ENCODE measurements at places on chromosomes 4 and X.
A peak's percentile ranks its signal among the peaks of the same experiment; 100 is the strongest.

DNA sequence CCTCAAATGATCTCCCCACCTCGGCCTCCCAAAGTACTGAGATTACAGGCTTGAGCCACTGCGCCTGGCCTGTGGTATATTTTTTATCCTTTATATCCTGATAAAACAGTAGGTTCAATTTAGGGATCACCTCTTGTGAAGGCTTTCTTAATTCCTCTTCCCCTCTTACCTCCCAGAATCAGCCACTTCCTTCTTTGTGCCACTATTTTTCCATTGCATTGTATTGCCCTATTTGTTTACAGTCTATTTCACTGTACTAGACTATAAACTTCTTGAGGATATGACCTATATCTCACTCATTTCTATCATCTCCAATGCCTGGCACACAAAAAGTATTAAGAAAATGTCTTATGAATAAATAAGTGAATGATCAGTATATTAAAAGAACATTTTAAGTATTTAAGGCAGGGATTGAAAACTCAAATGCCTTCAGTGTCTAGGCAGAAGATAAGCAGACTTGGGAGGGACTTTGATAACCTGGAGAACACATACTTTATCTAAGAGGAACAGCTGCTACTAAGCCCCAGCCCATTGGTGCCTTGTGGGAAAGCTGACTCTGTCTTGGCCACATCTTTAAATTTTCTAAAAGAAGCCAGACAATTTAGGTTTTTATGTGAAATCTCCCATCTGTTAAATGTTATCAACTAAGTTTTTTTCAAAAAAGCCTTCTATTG, 82.3 kb upstream of the OGT start:
- no peak for DNase-seq
- peaks cover 4% of the 10 kb centered on the region for H3K36me3 ChIP-seq

GRCh38 chr4:86955888-86956451, 21.2 kb downstream of the AFF1 start:
- H3K27ac ChIP-seq, result no peak overlapping the region
- H3K36me3 ChIP-seq, result peaks cover 10% of the 10 kb centered on the region
- no peaks in the 10 kb centered on the region for H3K27me3 ChIP-seq
- H3K4me1 ChIP-seq, result no peaks in the 10 kb centered on the region

GRCh38 chrX:110182362-110182761, 135.5 kb downstream of the AMMECR1 start:
- no peaks in the 10 kb centered on the region for H3K4me1 ChIP-seq
- H3K4me3 ChIP-seq, result no peak overlapping the region
- H3K27ac ChIP-seq, result no peak overlapping the region
- H3K27me3 ChIP-seq, result no peaks in the 10 kb centered on the region
- H3K36me3 ChIP-seq, result no peaks in the 10 kb centered on the region
- no peak for DNase-seq

DNA sequence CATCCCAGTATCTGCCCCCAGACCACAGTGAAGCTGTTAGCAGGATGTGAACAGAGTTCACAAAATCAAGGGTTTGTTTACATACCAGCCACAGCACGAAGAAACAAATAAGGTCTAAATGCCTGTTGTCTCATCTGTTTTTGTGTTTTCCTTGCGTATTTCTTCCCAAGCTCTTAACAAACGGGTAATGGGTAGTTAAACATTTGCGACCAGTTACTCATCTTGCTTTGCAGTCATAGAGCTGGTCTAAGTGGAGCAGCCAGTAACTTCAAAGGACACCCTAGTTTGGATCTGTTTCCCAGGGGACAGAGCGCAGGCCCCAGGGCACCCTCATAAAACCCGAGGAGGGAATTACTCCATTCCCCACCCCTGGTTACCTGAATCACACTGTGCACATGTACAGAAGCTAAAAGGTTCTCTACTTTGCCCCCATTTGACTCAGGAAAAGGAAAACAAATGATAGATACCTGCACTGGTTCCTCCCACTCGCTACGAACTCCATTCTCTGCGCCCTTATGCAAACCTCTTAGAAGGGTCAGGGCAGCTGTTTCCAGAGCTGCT, 68.8 kb downstream of the MAML3 start:
- peak; percentile 67 for DNase-seq
- no peak overlapping the region for H3K4me3 ChIP-seq
- peak overlapping the region; percentile 72 for H3K27ac ChIP-seq
- no peaks in the 10 kb centered on the region for H3K27me3 ChIP-seq
- peaks cover 16% of the 10 kb centered on the region for H3K4me1 ChIP-seq

GRCh38 chrX:142156567-142156966, 48.5 kb downstream of the MAGEC2 start:
- H3K4me3 ChIP-seq, result no peak overlapping the region
- no peaks in the 10 kb centered on the region for H3K36me3 ChIP-seq
- no peak overlapping the region for H3K27ac ChIP-seq
- H3K4me1 ChIP-seq, result no peaks in the 10 kb centered on the region
- no peaks in the 10 kb centered on the region for H3K27me3 ChIP-seq

- H3K27me3 ChIP-seq, result no peaks in the 10 kb centered on the region
- no peak for DNase-seq
- no peak overlapping the region for H3K4me3 ChIP-seq
Observed at GRCh38 chr4:166274136-166274761, 401.2 kb downstream of the TLL1 start.

DNA sequence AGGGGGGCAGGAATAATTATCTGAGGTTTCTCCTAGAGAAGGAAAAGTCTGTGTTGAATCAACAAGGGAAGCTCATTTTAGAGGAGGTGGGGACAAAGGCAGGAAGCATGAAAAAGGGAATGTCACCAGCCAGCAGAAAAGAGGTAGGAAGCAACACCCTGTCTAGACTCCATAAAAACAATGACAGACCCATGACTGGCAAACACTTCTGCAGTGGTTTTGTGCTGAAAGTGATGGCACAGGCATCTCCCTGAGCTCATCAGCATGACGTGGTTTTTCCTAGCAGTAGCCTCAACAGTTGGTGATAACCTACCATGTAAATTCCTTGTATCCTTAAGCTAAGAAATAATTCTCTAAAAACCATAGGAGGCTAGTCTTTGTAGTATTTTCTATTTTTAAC, 110.7 kb upstream of the GALNT7 start:
- H3K4me3 ChIP-seq, result no peak overlapping the region
- no peaks in the 10 kb centered on the region for H3K36me3 ChIP-seq

DNA sequence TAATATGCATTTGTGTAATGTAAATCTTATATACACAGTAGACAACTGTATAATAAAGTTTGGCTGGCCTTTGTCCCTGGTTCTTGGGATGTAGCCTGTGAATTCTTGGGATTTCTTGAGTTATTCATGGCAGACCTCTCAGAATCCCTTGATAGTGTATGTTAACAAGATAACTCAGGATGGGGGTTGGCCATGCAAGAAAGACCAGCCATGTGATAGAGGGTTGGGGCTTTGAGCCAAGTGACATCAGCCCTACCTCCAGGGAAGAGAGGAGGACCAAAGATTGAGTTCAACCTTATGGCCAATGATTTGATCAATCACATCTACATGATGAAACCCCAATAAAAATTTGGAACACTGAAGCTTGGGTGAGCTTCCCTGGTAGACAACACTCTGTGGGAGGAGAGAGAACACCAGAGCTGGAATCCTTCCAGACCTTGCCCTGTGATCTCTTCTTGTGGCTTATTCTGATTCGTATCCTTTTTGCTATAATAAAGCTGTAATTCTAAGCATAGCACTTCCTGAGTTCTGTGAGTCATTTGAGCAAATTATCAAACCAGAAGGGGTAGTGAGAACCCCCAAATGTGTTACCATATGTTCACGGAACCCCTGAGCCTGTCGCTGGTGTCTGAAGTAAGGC, 11.3 kb downstream of the SLC2A9 start:
- H3K4me3 ChIP-seq, result no peak overlapping the region
- no peak for DNase-seq
- no peak overlapping the region for H3K27ac ChIP-seq
- peaks cover 14% of the 10 kb centered on the region for H3K4me1 ChIP-seq
- peaks cover 40% of the 10 kb centered on the region for H3K36me3 ChIP-seq

- no peak overlapping the region for H3K4me3 ChIP-seq
- no peak overlapping the region for H3K27ac ChIP-seq
- peaks cover 23% of the 10 kb centered on the region for H3K36me3 ChIP-seq
- H3K27me3 ChIP-seq, result no peaks in the 10 kb centered on the region
- no peaks in the 10 kb centered on the region for H3K4me1 ChIP-seq
Observed at GRCh38 chr4:186621959-186622553, 66.7 kb upstream of the MTNR1A start.

- no peaks in the 10 kb centered on the region for H3K36me3 ChIP-seq
- H3K27ac ChIP-seq, result no peak overlapping the region
- DNase-seq, result no peak
- no peaks in the 10 kb centered on the region for H3K27me3 ChIP-seq
- H3K4me1 ChIP-seq, result peaks cover 4% of the 10 kb centered on the region
Observed at GRCh38 chrX:6377103-6377764, 148.6 kb upstream of the NLGN4X start.

GRCh38 chr4:106609917-106610316, 241.3 kb upstream of the GIMD1 start:
- no peak overlapping the region for H3K4me3 ChIP-seq
- no peaks in the 10 kb centered on the region for H3K4me1 ChIP-seq
- no peak for DNase-seq

DNA sequence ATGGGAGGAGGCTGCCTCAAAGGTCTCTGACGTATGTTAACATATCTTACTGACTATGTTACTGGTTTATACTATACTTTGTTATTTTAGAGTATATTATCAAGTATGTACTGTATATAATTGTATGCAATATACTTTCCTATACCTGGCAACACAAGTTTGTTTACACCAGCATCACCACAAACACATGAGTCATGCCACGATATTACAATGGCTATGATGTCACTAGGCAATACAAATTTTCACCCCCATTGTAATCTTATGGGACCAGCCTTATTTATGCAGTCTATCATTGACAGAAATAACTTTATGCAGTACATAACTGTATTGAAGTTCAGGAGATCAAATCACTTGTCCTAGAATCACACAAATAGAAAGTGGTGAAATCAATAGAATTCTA, 329.9 kb upstream of the SLC7A11 start:
- DNase-seq, result no peak
- H3K36me3 ChIP-seq, result no peaks in the 10 kb centered on the region
- no peaks in the 10 kb centered on the region for H3K27me3 ChIP-seq
- H3K4me3 ChIP-seq, result no peak overlapping the region

GRCh38 chr4:64781737-64782326, 372.6 kb upstream of the TECRL start:
- H3K27me3 ChIP-seq, result no peaks in the 10 kb centered on the region
- H3K4me1 ChIP-seq, result no peaks in the 10 kb centered on the region
- H3K27ac ChIP-seq, result no peak overlapping the region

DNA sequence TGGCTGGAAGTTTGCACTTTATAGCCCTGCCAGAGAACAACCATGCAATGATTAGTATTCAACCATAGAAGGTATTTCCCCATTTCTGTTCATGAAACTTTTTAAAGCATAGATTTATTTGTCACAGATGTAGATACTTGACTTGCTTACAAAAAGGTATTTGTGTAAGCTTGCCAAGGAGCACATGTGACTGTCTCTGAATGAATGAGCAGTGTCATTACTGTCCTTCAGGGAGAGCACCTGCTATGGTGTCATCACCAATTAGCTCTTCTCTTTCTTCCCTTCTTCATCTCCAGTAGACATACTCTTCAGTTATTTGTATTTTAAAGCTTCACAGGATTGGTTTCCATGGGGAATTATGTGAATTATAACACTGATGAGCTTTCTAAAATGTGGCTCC, 1064.7 kb upstream of the GRIA3 start:
- DNase-seq, result no peak
- H3K4me1 ChIP-seq, result no peaks in the 10 kb centered on the region
- no peak overlapping the region for H3K27ac ChIP-seq
- H3K27me3 ChIP-seq, result no peaks in the 10 kb centered on the region

GRCh38 chr4:113534711-113535110, 226.8 kb downstream of the CAMK2D start:
- peaks cover 4% of the 10 kb centered on the region for H3K36me3 ChIP-seq
- no peak for DNase-seq
- H3K4me3 ChIP-seq, result no peak overlapping the region
- no peak overlapping the region for H3K27ac ChIP-seq
- H3K4me1 ChIP-seq, result no peaks in the 10 kb centered on the region

DNA sequence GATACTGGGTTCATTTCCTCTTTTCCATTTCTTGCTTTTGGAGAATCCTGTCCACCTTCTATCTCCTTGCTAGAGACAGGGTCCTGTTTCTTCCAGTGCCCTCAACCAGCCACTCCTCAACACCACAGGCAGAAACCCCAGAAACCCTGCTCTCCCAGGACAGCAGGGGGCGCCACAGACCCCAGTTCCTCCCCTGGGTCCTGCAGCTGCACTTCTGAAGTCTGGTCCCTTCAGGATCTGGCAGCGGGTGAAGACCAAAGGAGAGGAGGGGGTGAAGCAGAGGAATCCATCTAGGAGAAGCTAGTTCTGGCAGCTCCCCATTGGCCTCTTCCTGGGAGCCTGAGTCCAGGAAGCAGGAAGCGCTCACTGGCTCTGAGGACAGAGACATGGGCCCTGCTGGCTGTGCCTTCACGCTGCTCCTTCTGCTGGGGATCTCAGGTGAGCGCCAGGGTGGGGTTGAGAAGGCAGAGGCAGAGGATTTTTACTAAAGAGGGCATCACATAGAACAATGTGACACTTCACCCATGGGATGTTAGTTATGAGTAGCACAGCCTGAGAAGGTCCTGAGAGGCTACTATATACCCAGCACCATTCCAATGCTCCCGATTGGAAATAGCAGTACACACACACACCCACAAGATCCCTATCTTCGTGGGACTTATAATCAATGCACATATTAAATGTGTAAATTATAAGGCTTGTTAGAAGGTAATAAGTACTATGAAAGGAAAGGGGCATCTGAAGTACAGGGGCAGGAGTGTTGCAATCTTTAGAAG, at the start of gene PRSS48:
TSS of gene PRSS48 (plus strand) at position 375 of the 776 bp plus-strand sequence. CDS start at position 387, 12 bp downstream.
- no peak within 1 kb of the TSS for H3K27ac ChIP-seq
- H3K4me3 ChIP-seq, result no peak within 1 kb of the TSS
- no peaks in the 10 kb centered on the region for H3K36me3 ChIP-seq
